Head of caudate nucleus (tissue), 42 donors: ENCODE measurements at places on chromosomes 3 and 15.
A peak's percentile ranks its signal among the peaks of the same experiment; 100 is the strongest.

- no peak for DNase-seq
Observed at GRCh38 chr3:156383441-156384025, 171.4 kb downstream of the SSR3 start.

DNA sequence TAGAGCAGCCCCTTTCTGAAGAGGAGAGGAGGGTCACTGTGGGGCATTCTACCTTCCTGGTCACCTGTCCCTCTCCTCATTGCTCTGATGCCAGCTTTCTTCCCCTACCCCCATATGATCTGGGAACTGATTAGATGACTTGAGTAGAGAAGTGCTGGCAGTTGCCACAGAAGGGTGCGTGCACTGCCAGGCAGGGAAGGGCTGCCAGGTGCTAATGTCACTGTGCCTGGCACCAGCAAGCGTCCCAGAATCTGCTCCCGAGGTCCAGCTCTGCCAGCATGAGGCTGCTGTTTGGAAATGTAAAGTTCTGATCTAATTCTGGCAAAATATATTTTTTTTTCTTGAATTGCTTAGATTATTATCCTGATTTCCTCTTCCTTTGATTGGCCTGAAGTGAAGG is 52.8 kb downstream of the PPM1L start:
- DNase-seq = no peak

DNA sequence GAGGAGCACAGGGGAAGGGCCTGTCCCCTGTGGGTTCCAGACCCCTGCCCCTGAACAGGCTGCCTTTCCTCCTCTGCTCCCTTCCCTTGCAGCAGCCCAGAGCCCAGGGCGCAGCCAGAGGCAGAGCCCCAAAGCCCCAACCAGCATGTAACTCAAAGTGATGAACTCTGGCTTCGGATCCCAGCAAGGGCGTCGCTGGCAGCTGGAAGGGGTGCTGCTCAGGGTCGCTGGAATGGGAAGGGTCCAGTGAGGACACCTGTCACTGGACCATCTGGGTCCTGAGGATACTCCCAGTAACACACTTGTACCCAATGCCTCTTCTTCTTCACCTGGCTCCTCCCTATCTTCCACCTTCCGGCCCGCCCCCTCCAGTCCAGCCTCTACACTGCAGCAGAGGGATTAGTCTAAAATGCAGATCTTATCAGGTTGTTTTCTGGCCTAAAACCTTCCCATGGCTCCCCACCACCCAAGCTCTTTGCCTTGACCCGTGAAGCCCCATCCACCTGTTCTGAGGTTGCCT is 64.0 kb downstream of the SLC6A1 start:
- no peak for DNase-seq

GRCh38 chr3:71428841-71429596 is 154.5 kb downstream of the FOXP1 start:
- DNase-seq = no peak

DNA sequence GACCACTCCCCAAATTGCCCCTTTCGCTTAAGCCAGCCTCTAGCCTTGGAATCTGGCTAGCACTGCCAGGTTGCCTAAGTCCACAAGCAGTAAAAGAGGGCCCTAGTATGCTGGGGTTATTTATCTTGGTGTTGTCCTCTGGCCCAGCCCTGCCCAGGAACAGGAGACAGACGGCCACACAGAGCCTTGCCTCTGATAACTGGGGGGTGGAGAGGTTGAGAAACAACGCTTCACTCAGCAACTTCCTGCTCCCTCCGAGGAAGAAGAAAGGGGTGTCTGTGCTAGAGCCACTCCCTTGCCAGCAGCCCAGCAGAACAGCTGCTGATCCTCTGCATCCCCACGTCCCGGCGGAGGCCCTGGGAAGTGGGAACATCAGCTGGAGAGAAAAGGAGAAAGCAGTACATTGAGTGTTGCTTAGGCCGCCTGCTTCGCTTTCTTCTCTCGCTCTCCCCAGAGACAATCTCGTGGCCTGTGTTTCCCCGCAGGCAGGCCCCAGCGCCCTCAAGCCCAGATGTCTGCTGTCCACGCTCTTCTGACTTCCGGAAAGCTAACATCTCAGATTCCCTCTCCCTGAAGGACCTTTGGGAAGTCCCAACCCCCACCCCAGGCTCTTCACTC is 22.6 kb upstream of the C3orf70 start:
- DNase-seq = peak; percentile 86

DNA sequence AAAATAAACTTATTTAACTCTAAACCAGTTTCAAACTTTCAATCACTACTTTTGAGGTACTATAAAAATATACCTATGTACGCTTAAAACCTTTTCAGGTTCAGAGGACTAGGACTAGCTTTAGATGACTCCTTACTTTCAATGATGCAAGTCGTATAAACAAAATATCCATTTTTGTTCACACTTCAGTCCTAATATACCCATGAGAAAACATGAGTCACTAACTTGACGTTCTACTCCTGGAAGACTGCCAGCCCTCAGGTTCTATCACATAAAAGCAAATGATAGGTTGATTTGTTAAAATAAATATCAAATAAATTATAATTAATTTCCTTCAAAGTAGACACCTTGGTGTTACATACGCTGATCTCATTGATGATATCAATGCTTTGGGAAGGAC is 10.6 kb upstream of the P3H2 start:
- no peak for DNase-seq

DNA sequence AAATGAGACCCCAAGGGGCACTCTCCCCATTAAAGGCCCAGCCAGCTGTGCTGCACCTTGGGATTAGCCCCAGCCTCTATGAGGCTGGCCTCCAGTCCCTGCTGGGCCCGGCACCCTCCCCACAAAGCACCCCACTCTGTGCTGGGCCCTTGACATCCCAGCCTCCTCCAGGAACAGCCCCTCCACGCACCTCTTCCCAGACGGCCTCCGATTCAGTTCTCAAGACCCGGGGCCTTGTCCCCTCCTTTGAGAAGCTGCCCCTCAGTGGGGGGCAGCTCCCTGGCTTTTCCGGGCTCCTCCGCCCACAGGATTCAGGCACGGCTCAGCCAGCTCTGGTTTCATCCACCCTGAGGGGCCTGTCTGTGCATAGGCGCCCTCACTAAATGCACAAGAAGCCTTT is 144.1 kb downstream of the LRRK1 start:
- peak; percentile 6 for DNase-seq

DNA sequence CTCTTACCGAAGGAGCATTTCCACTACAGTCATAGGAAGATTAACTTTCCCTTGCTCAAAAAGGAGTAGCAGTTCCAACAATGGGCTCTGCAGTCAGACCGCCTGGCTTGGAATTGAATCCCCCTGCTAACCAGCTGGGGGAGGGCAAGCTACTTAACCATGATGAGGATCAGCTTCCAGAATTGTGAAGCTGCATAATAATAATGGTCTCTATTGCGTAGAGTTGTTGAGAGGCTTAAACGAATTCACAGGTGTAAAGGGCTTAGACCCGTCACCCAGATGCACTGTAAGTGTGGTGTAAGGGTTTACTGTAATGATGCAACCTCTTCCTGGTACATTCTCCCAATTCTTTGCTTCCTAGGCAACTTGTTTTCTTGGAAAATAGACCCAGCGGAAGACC is 185.2 kb upstream of the RGMA start:
- no peak for DNase-seq

DNA sequence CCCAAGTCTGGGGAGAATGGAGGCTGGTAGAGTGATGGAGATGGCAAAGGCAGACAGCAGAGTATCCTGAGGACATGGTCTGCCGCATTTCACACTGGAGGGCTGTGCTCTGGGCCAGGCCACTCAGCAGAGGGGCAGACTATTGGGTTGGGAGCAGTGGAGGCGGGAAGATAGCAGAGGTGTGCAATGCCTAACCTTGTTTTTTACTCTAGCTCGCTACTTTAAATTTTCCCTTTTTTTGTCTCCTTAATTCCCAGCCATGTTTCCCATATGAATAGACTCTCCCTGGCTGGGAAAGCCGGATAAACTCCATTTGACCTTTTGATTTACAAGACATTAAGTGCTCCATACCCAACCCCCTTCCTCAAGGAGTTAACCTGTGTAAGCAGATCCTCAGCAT is 33.5 kb upstream of the ST6GAL1 start:
- no peak for DNase-seq

- peak; percentile 80 for DNase-seq
Observed at GRCh38 chr3:126259411-126260391, 79.3 kb upstream of the ALDH1L1 start.

- DNase-seq = no peak
Observed at GRCh38 chr3:70182166-70182565, 130.3 kb downstream of the MDFIC2 start.

GRCh38 chr3:120756061-120756460 is 13.5 kb downstream of the GTF2E1 start:
- no peak for DNase-seq

- no peak for DNase-seq
Observed at GRCh38 chr3:151204530-151205402, 1.8 kb upstream of the GPR171 start.

DNA sequence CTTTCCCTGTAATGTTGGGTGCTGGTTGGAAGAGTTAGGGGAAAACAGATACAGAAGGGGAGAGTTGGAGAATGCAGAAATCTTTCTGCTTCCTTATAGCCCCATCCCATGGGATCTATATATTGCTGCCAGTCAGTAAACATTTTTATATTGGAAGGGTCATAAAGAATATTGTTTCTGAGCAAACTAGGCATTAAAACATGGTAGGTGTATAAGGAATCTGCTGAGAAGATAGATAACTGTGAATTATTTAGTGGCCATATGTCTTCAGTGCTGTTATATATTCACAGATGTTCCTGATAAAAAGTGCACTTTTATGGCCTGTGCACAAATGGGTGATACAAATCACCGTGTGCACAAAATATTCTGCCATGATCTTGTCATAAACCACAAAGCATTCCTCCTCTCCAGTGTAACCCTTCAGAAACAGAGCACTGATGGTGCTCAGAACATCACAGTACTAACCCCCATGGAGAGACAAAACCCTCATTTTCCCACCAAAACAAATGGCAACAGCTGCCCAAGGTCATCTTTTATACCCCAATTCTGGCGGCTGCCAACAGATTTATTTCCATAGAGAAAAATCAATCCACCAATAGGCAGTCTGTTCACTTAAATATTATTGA is 269.3 kb downstream of the SLC9A9 start:
- DNase-seq = no peak

GRCh38 chr3:182509844-182510460 is 283.4 kb upstream of the ATP11B start:
- DNase-seq = no peak

GRCh38 chr3:114674036-114674435 is 380.2 kb downstream of the TIGIT start:
- no peak for DNase-seq
